ENCODE measurements at places on chromosomes 2 and 18. TPM values are rescaled to one million over a fixed set of nuclear protein-coding genes. Genes with fewer than 3 reads are reported as not detected.

The RFX8 gene
- total RNA-seq: 0.90 TPM

The EGR4 gene
- 0.18 TPM for total RNA-seq

The SLC9A4 gene
- not detected for total RNA-seq

The SF3B6 gene
- total RNA-seq: 128 TPM

The GAD1 gene
- total RNA-seq: 6.9 TPM

The ZFP36L2 gene
- total RNA-seq: 74.4 TPM

The CYP27A1 gene
- total RNA-seq: 0.12 TPM

The POMC gene
- total RNA-seq: 5.7 TPM

DNA sequence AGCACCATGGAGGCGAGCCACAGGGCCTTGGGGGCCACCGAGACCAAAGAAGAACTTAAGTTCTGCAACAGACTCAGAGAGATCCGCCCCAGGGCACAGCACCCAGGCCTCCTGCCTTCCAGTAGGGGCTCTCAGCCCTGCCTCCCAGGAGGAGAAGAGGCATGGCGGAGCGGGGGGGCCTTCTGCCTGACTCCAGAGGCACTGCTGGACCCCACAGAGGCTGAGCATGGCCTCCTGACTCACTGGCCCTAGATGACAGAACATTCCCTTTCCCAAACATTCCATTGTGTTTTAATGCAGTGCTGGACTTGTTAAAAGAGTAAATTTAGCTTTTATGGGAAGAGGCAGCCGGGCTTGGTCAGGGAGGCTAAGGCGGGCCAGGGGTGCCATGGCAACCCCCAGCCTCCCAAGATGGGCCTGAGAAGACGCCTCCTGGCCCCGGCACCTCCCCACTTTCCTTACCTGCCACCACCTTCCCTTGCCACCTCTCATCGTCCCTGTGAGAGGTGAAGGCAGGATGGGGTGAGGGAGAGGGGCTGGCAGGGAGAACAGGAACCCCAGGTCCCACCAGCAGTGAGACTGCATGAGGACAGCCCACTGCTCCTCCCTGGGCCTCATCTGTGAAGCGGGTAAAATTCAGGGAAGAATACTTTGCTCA lies 65.4 kb downstream of the SMAD7 start:
- H3K4me1 ChIP-seq: peaks cover 3% of the 10 kb centered on the region
- H3K27me3 ChIP-seq: no peaks in the 10 kb centered on the region
- no peak overlapping the region for H3K4me3 ChIP-seq
- H3K27ac ChIP-seq: no peak overlapping the region
- DNase-seq: no peak
- no peaks in the 10 kb centered on the region for H3K36me3 ChIP-seq

DNA sequence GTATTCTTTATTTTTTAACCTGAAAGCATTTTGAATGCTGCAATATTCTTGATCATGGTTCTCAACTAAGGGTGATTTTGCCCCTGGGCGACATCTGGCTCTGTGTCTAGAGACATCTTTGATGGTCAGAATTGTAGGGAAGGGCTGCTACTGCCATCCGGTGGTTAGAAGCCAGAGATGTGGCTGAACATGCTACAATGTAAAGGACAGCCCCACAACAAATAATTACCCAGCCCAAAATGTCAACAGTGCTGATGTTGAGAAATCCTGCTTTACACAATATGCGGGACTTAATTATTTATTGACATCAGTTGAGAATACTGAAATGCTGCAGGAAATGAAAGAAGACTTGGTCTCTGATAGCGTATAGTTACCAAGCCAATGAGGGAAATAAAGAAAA lies 37.5 kb upstream of the SERPINB2 start:
- H3K27me3 ChIP-seq: peaks cover 12% of the 10 kb centered on the region
- peak; percentile 43 for DNase-seq
- H3K36me3 ChIP-seq: no peaks in the 10 kb centered on the region
- no peaks in the 10 kb centered on the region for H3K4me1 ChIP-seq
- no peak overlapping the region for H3K27ac ChIP-seq
- no peak overlapping the region for H3K4me3 ChIP-seq

DNA sequence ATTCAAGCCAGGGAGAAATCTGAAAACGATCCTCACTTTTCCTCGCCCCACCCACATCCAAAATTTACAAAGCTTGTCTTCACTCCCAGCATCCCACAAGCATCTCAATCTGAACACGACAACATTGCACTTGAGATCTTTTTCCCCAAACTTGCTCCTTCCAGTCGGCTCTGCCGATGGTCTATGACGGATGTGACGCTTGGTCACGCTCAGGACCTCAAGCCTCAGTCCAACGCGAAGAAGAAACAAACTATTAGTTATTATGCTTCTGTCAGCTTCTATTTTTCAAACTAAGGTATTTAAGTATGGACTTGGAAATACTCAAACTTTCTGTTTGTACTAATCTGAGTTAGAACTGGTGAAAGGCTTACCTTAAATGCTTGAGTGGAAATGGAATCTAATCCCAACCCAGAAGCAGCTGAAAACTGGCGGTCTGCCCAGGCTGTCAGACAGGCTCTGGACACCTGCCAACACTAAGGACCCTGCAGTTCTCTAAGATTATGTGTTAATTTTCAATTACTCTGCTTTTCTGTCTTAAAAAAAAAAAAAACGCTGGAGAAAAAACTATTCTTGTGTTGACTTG lies 132.1 kb upstream of the DNMT3A start:
- no peaks in the 10 kb centered on the region for H3K4me1 ChIP-seq
- no peak for DNase-seq
- H3K27ac ChIP-seq: no peak overlapping the region
- H3K27me3 ChIP-seq: no peaks in the 10 kb centered on the region
- no peak overlapping the region for H3K4me3 ChIP-seq

- H3K4me1 ChIP-seq: no peaks in the 10 kb centered on the region
- no peak overlapping the region for H3K4me3 ChIP-seq
- no peak for DNase-seq
- no peak overlapping the region for H3K27ac ChIP-seq
- peaks cover 2% of the 10 kb centered on the region for H3K27me3 ChIP-seq
- no peaks in the 10 kb centered on the region for H3K36me3 ChIP-seq
Observed at GRCh38 chr2:30678410-30679137, 128.7 kb downstream of the CAPN13 start.

GRCh38 chr2:120669971-120670370 lies 65.7 kb upstream of the GLI2 start:
- H3K4me1 ChIP-seq: no peaks in the 10 kb centered on the region
- no peak for DNase-seq
- H3K36me3 ChIP-seq: peaks cover 3% of the 10 kb centered on the region

DNA sequence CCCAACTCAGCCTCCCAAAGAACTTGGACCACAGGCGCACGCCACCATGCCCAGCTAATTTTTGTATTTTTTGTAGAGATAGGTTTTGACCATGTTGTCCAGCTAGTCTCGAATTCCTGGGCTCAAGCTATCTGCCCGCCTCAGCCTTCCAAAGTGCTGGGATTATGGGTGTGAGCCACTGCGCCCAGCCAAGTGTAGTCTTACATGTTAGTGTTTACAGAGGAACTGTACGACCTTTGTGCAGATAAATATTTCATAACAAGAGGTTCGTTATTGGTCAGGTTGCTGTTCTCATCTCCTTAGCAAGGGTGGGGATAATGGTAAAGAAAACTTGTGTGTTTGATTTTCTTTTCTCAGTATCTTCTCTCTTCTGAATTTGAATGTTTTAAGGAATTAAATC lies 46.5 kb downstream of the RALBP1 start:
- H3K27ac ChIP-seq: no peak overlapping the region
- H3K27me3 ChIP-seq: no peaks in the 10 kb centered on the region
- H3K4me3 ChIP-seq: no peak overlapping the region
- no peaks in the 10 kb centered on the region for H3K4me1 ChIP-seq
- no peak for DNase-seq
- H3K36me3 ChIP-seq: peaks cover 22% of the 10 kb centered on the region

GRCh38 chr2:38201784-38202183 lies 125.8 kb upstream of the CYP1B1 start:
- no peak for DNase-seq
- H3K4me3 ChIP-seq: no peak overlapping the region
- H3K4me1 ChIP-seq: no peaks in the 10 kb centered on the region
- H3K27me3 ChIP-seq: peaks cover 29% of the 10 kb centered on the region
- H3K27ac ChIP-seq: no peak overlapping the region

- no peak for DNase-seq
- H3K4me3 ChIP-seq: no peak overlapping the region
- peaks cover 9% of the 10 kb centered on the region for H3K36me3 ChIP-seq
- no peaks in the 10 kb centered on the region for H3K27me3 ChIP-seq
- H3K4me1 ChIP-seq: peaks cover 11% of the 10 kb centered on the region
- no peak overlapping the region for H3K27ac ChIP-seq
Observed at GRCh38 chr2:159497847-159498246, 118.5 kb downstream of the BAZ2B start.

GRCh38 chr2:237563816-237564215 lies 2.6 kb upstream of the PRLH start:
- DNase-seq: no peak
- H3K4me1 ChIP-seq: no peaks in the 10 kb centered on the region
- no peaks in the 10 kb centered on the region for H3K27me3 ChIP-seq
- H3K27ac ChIP-seq: no peak overlapping the region

GRCh38 chr2:74181739-74182138 lies 3.1 kb upstream of the MOB1A start:
- peaks cover 6% of the 10 kb centered on the region for H3K36me3 ChIP-seq
- H3K27me3 ChIP-seq: no peaks in the 10 kb centered on the region
- H3K4me3 ChIP-seq: no peak overlapping the region
- H3K4me1 ChIP-seq: peaks cover 33% of the 10 kb centered on the region
- DNase-seq: no peak
- H3K27ac ChIP-seq: no peak overlapping the region

DNA sequence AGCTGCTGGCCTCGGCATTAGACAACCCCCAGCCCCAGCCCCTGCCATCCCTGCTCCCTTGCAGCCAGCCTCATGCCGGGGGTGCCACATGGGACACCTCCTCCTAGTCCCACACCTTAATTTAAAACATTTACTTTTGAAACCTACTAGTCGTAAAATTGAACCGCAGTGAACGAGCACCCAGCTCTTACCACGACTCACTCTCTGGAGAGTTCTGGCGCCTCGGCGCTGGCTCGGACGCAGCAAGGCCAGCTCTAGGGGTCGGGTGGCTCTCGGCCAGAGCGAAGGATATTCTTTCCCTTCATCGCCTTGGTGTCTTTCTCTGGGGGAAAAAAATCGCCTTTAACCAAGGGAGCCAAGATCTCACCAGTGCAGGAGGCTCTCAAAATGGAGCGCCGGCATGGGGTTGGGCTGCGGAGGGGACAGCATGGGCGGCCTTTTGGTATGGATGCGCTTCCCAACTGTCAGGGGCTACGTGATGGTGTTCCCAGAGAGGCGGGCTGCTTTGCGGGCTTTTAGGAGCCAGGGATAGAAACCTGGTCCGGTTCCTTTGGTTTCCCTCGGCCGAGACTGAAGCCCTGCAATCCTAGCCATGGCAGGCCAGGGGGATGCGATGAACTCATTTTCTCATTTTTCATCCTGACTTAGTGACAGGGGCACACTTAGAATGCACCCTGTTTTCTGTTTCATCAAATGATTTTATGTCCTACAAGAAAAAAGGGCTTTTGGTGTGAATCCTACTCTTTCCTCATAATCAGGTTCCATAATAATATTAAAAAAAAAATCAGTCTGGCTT lies 2.0 kb downstream of the HPCAL1 start:
- H3K27ac ChIP-seq: peak overlapping the region; percentile 87
- H3K4me1 ChIP-seq: peaks cover 70% of the 10 kb centered on the region
- peak overlapping the region; percentile 100 for H3K4me3 ChIP-seq
- no peak for DNase-seq

DNA sequence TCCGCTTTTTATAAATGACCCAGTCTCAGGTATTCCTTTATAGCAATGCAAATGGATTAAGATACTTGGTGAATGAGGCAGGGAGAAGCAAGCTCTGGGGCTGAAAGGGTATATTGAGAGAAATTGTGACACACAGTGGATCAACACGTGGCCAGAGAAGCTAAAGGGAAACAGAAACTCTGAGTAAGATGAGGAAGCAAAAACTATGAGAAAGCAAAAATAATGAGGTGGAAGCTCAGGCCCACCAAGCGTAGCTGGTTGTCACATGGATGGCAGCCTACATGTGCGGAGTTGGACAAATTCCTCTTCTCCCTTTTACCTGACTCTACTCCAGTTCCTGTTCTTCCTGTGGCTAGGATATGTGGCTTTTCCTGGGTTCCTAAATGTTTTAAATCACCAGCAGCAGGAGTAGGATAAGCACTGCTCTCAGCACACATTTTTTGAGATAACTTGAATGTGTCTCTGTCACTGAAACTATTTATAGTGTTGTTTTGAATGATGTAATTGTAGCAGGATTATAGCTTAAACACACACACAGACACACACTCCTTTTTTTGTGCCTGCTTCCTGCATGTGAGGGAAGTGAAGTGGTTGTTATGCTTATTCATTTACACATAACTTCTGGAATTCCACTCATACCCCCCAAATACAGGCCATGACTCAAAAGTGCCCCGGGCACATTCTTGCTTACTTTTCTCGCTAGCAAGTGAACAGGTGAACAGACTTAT lies 30.1 kb upstream of the EPC2 start:
- H3K4me1 ChIP-seq: peaks cover 10% of the 10 kb centered on the region
- no peaks in the 10 kb centered on the region for H3K36me3 ChIP-seq
- DNase-seq: peak; percentile 32

GRCh38 chr2:222431869-222432268 lies 7.5 kb downstream of the SGPP2 start:
- no peak overlapping the region for H3K27ac ChIP-seq
- H3K27me3 ChIP-seq: peaks cover 3% of the 10 kb centered on the region
- peaks cover 8% of the 10 kb centered on the region for H3K36me3 ChIP-seq
- H3K4me1 ChIP-seq: peaks cover 28% of the 10 kb centered on the region
- DNase-seq: no peak

DNA sequence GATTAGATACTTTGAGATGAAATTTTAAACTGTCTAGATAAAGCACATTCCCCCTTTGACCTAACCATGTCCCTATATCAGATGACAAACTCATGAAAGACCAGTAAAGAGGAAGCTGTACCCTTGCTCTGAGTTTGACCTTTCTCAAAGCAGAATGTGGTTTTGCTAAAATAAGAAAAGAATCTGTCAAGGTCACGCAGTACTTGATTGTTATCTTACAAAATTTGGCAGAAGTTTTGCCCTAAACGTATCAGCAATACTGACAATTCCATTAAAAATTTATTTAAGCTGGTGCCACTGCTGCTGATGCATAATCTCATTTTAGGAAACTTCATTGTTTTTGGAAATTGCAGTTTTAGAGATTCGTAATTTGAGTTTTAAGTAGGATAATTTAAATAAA lies 31.2 kb upstream of the GALM start:
- H3K27me3 ChIP-seq: no peaks in the 10 kb centered on the region
- no peaks in the 10 kb centered on the region for H3K36me3 ChIP-seq
- no peak overlapping the region for H3K27ac ChIP-seq
- no peak overlapping the region for H3K4me3 ChIP-seq

DNA sequence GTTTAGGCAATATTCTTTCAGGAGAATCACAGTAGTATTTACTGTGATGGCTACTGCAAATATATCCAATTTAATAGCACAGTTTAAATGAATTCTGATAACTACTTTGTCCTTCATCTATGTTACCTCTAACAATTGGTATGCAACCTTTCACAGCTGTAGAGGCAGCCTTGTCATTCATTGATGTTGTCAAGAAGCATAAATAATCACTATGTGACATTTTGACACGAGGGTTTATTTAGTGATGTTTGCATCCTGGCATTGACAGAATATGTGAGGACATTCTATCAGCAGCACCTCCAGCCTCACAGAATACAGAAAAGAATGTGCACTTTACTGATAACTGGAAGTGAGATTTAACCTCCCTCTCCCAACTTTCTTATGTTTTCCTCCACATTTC lies 9.3 kb upstream of the KCNJ3 start:
- no peak for DNase-seq
- H3K4me3 ChIP-seq: no peak overlapping the region
- H3K4me1 ChIP-seq: no peaks in the 10 kb centered on the region
- H3K27me3 ChIP-seq: peaks cover 3% of the 10 kb centered on the region
- H3K27ac ChIP-seq: no peak overlapping the region

GRCh38 chr2:68907920-68908253 lies 36.7 kb upstream of the BMP10 start:
- peak overlapping the region; percentile 95 for H3K27ac ChIP-seq
- H3K36me3 ChIP-seq: no peaks in the 10 kb centered on the region
- no peaks in the 10 kb centered on the region for H3K27me3 ChIP-seq
- peak overlapping the region; percentile 46 for H3K4me3 ChIP-seq
- DNase-seq: peak; percentile 29
- H3K4me1 ChIP-seq: peaks cover 36% of the 10 kb centered on the region

Data from activated CD4-positive, alpha-beta T cell treated with anti-CD3 and anti-CD28 coated beads for 36 hours (primary cell).